ENCODE measurements at places on chromosomes 1 and 21. TPM values are rescaled to one million over a fixed set of nuclear protein-coding genes. Genes with fewer than 3 reads are reported as not detected.

The MCM3AP gene
- total RNA-seq: 44.3 TPM

The GUCA2B gene
- total RNA-seq: not detected

The CHRM3 gene
- total RNA-seq: 0.06 TPM

The TMEM61 gene
- 0.33 TPM for total RNA-seq

The TNFRSF18 gene
- not detected for total RNA-seq

The OR2T2 gene
- total RNA-seq: not detected

The TCP10L gene
- 0.92 TPM for total RNA-seq

The ACKR1 gene
- total RNA-seq: not detected

The NEGR1 gene
- not detected for total RNA-seq

The HSPB7 gene
- not detected for total RNA-seq

The KIF14 gene
- total RNA-seq: 7.8 TPM

The ANGPTL7 gene
- total RNA-seq: not detected

The ALPL gene
- total RNA-seq: 0.22 TPM

The MCOLN2 gene
- 2.8 TPM for total RNA-seq

The PRKAA2 gene
- 2.8 TPM for total RNA-seq

The C1orf50 gene
- 4.0 TPM for total RNA-seq

The SLC45A1 gene
- 6.1 TPM for total RNA-seq

The PCP4 gene
- not detected for total RNA-seq

The TNFRSF8 gene
- 0.10 TPM for total RNA-seq

The FAM43B gene
- 5.9 TPM for total RNA-seq

The NBPF4 gene
- 0.18 TPM for total RNA-seq

The PROK1 gene
- not detected for total RNA-seq

The FCRLB gene
- 1.7 TPM for total RNA-seq

The EDN2 gene
- total RNA-seq: 9.8 TPM

The LAX1 gene
- not detected for total RNA-seq

The ZSWIM5 gene
- 0.49 TPM for total RNA-seq

The NDUFV3 gene
- total RNA-seq: 20.0 TPM

The PIGK gene
- 20.0 TPM for total RNA-seq

The KCNH1 gene
- total RNA-seq: 3.5 TPM

The CADM3 gene
- 0.24 TPM for total RNA-seq

The KRTAP19-4 gene
- total RNA-seq: not detected

The S100A10 gene
- total RNA-seq: 1,898 TPM

The FNDC5 gene
- total RNA-seq: 0.44 TPM

The FBLIM1 gene
- total RNA-seq: 28.0 TPM

The PRDM15 gene
- total RNA-seq: 3.7 TPM

The CYP4Z1 gene
- total RNA-seq: not detected

The NUF2 gene
- total RNA-seq: 33.2 TPM

The FCGR3A gene
- total RNA-seq: not detected

The KIF21B gene
- 2.5 TPM for total RNA-seq

The NUP210L gene
- not detected for total RNA-seq

The INAVA gene
- 39.4 TPM for total RNA-seq

The KRTAP19-3 gene
- not detected for total RNA-seq

The RNF207 gene
- 10.8 TPM for total RNA-seq

The ZFP69 gene
- not detected for total RNA-seq

The PLEKHG5 gene
- total RNA-seq: 2.4 TPM

The PM20D1 gene
- total RNA-seq: not detected
